Stimulated activated naive CD8-positive, alpha-beta T cell treated with anti-CD3 and anti-CD28 coated beads, Interleukin-15, Interleukin-2, amounts not matched to agents 100 U/mL and 50 U/mL, for 24 hours (primary cell): ENCODE measurements at places on chromosomes 5 and 9.

- no peak for DNase-seq
These were observed 1.7 kb downstream of the ASB6 start for GRCh38 chr9:129640086-129640870.

- DNase-seq: no peak
These were observed 142.0 kb downstream of the FAM114A2 start for GRCh38 chr5:153896701-153897100.

GRCh38 chr9:133252301-133253020 is 22.5 kb downstream of the ABO start:
- no peak for DNase-seq

DNA sequence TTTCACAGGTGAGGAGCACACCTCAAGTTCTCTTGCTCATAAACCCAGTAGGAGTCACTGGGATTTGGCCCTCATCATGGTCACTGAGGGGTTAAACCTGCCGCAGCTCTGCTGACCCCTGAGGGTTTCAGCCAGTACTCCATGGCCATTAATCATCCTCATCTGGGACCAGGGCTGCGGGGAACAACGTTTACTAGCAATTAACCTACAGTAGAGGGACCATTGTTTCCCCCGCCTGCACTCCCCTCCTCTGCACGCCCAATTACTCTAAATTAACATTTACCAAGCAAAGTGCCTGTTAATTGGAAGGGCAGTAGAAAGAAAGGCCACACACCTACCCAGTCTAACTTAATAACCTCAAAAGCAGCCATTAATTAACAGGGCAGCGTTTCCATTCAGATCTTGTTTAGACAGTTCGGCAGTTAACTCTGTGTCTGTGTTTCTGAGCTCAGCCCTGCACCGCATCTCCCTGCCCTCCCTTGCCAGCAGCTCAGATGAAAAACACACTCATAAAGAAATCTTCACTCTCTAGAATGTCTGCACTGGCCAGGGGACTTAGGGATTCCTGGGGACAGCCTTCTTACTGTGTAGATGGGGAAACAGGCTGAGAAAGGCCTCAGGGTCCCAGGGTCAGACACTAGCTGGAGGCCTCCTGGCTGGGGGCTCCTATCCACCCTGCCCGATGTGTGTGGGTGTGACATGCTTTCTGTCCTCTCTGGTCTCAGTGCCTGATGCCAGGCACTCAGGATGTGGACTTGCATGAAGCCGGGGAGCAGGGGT is 51.6 kb downstream of the ALG2 start:
- no peak for DNase-seq

- no peak for DNase-seq
These were observed 362.8 kb downstream of the IRX1 start for GRCh38 chr5:3958389-3958788.

DNA sequence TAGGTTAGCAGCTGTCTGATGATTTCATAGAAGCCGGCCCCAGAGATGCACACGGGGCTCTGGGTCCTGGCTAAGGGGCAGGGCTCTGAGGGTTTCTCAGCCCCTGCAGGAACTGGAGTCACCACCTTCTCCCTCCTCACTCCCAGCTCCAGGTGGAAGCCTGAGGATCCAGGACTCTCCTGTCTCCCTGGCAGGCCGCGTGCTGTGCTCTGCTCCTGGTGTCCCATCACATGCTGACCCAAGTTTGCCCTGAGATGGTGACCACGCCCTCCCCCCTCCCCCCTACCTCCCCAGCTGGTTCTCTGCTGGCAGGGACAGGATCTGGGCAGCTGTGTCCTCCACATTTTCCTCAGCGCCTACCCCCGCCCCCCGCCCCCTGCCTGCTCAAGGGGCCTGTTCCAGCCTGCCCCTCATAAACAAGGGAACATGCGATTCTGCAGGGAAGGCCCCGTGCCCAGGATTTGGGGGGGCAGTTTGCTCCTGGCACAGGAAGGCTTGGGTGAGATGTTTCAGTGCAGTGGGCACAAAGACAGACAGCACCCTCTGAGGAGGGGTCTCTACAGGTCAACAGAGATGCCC is 87.4 kb downstream of the PSD2 start:
- no peak for DNase-seq

DNA sequence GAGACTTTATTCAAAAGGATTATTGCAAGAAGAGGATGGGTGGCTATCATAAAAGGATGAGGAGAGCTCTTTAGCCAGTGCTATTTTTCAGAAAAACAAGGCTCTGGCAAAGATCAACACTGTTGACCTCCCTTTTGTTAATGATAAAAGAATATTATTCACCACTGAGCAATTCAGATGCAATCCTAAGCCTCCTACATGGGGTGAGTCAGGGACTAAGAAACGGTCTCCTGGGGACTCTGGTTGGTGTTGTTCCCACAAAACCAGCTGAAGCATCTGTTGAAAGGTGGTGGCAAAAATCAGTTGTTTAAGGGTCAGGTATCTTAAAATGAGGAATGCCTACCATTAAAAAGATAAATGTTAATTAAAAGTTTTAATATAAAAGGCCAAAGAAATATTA is 7.7 kb upstream of the GCNT1 start:
- no peak for DNase-seq

- DNase-seq: no peak
These were observed 34.6 kb upstream of the PHF2 start for GRCh38 chr9:93541581-93542349.

- no peak for DNase-seq
These were observed 50.4 kb downstream of the PPIC start for GRCh38 chr5:122985954-122986721.

DNA sequence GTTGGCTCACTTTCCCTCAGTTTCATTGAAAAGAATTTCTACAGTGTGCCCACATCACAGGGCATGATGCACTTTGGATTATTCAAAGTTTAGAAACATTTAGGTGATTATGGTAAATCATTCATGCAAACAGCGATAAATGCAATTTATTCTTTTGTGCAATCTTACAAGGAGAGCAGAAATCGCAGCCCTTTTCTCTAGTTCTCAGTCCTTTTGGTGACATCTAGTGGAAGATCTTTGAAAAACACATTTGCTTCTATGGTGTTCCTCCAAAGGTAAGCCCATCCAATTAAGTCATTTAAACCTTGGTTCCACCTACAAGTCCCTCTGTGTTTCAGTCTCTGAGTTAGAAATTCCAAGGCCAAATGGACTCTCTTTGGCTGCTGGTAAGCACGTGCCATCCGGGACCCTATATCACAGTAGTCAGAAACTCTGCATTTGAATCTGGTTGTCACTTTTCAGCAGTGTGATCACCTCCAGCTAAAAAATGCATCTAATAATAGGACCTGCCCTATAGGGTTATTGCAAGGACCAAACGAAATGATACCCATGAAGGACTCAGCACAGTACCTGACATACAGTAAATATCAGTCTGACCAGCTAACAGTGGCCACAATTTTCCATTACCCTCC is 66.4 kb downstream of the MACROH2A1 start:
- DNase-seq: no peak

DNA sequence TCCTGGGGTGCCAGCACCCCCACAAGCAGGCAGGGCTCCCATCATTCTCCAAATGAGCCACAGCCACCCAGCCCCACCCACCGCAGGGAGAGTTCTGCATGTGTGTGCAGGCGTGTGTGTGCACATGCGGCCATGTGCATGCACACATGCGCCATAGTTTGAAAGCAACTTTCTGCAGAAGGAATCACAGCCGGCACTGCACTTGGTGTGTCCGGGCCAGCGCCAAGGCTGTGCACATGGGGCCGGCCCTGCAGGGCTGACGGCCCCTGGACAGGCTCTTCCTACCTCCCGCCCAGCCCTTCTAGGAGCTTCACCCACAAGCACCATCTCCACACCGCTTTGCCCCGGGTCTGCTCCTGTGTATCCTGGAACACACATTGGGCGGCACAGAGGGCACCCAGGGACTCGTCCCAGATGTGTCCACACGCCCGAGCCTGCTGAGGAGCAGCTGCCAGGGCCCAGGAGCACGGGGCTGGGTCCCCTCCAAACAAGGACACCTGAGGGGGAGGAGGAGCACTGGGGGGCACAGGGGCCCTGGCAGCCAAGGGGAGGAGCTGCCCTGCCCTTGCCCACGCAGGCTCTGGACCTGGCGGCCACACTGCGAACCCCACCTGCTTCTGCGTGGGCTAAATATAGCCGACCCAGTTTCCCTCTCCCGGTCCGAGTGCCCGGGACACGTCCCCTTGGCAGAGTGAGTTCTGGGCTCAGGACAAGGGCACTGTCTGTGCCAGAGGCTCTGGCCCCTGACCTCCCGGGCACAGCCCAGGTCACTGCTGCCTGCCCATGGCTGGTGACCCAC is 19.1 kb downstream of the TPPP start:
- no peak for DNase-seq

GRCh38 chr9:14361074-14361473 is 47.1 kb upstream of the NFIB start:
- no peak for DNase-seq

DNA sequence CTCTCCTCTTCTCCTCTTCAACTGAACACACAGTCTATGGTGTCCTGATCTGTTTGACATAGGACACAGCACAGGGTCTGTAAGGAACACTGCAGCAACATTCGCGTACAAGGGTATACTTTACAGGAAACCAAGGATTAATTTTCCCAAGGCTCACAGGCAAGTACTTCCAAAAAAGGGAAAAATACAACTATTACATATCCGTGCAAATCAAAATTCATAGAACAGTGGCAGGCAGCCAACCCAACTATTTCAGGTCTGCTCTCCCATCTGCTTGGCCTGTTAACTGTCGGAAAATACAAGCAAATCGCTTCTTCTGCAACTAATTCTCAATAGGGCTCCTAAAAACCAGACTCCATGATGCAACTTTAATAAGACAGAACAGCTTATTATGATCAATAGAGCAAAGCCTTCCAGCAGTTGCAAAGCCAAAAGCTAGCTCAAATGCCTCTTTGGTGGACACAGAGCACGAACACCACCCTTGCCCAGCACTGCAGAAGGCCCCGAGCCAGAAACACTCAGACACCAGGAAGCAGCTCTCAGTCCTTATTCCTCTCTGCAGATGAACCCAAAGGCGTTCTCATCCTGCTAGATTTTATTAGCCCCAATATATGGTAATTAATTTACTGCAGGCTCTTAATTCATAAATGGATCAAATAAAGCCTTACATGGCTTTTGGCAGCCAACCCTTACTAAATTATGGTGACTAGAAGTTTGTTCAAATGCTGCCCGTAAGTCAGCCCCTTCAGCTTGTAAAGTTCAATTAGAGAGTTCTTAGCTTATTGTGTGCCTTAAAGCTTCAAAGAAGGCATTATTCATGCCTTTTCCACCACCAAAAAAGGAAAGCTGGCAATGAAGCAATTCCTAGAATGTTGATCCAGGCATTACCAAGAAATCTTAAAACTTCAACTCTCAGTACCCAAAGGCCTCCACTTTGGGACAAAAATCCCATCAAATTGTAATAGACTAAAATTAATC is 68.8 kb downstream of the ZNF608 start:
- no peak for DNase-seq

DNA sequence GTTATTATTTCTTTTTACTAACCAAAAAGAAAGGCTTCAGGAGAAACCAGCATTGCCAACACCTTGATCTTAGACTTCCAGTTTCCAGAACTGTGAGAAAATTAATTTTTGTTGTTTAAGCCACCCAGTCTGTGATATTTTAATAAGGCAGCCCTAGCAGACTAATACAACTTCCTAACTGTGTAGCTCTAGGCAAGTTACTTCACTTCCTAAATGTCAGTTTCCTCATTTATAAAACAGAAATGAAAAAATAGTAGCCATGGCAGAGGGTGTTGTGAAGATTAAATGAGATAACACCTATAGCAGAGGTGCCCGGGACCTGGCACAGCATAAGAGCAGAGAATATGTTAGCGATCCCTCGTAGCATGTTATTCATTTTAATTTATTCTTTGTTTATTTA is 66.6 kb upstream of the HAND1 start:
- no peak for DNase-seq

- DNase-seq: peak; percentile 99
These were observed at the start of gene ODF2 for GRCh38 chr9:128455849-128456612. ODF2 (plus strand) TSS chr9:128456006; CDS start chr9:128456092, 86 bp downstream.

GRCh38 chr5:169702693-169703481 is 65.8 kb downstream of the DOCK2 start:
- DNase-seq: no peak

GRCh38 chr9:129496473-129497004 is 124.4 kb downstream of the C9orf50 start:
- peak; percentile 91 for DNase-seq

DNA sequence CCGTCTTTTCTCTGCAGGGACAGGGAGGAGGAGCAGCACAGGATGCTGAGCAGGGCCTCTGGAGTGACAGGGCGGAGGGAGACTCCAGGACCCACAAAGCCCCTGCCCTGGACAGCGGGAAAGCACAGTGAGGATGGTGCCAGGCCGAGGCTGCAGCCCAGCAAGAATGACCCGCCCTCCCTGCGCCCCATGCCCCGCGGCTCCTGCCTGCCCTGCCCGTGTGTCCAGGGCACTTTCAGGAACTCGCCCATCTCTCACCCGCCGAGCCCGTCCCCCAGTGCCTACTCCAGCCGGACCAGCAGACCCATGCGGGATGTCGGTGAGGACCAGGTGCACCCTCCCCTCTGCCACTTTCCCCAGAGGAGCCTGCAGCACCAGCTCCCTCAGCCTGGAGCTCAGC is 9.1 kb upstream of the EXOC3 start:
- no peak for DNase-seq

GRCh38 chr5:132754947-132755346 is 7.7 kb downstream of the CCNI2 start:
- DNase-seq: no peak

DNA sequence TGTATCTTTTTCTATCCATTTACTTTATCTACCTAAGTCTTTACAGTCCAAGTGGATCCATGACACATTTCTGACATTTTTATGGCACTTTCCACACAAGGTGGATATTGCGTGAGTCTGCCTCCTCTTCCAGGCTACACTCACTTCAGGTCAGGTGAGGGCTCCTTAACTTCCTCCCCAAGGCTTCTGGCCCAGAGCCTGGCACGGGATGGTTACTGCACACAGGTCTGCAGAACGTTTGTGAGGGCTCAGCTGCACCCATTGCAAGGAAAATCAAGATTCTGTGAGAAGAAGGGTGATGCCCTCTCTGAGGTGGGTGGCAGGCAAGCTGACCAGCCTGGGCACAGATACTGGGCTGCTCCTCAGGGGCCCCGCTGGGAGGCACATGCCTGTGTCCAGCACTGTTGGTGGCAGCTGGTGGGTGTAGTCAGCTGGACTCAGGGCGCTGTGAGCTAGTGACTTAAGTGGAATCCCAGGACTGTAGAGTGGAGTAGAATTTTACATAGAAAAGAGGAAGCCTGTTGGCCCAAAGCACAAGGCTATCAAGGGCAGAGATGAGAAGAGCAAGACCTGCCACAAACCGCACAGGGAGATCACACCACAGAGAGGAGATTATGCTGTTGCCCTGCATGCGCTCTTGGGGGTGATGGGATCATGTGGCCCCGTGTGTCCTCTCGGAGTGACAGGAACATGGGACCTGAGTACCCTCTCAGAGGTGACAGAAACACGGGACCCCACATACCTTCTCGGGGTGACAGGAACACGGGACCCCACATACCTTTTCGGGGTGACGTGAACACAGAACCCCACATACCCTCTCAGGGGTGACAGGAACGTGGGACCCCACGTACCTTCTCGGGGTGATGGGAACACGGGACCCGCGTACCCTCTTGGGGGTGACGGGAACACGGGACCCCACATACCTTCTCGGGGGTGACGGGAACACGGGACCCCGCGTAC is 21.3 kb downstream of the AHRR start:
- DNase-seq: no peak

GRCh38 chr9:95696701-95697100 is 178.8 kb upstream of the ERCC6L2 start:
- no peak for DNase-seq

- no peak for DNase-seq
These were observed 12.7 kb downstream of the ABLIM3 start for GRCh38 chr5:149153751-149154610.
